ENCODE measurements at places on chromosomes 3 and 15. TPM values are rescaled to one million over a fixed set of nuclear protein-coding genes. Genes with fewer than 3 reads are reported as not detected.

Gene RASGRP1
- 94.7 TPM for total RNA-seq

Gene GABRB3
- total RNA-seq: not detected

Gene CISH
- 359 TPM for total RNA-seq

Gene GOLGA8J
- total RNA-seq: not detected

Gene SCN11A
- total RNA-seq: not detected

Gene TBC1D5
- total RNA-seq: 39.0 TPM

Gene SOX14
- not detected for total RNA-seq

Gene TGM5
- total RNA-seq: 0.07 TPM

Gene USP4
- 96.9 TPM for total RNA-seq

Measured in activated CD4-positive, alpha-beta T cell treated with anti-CD3 and anti-CD28 coated beads, Interleukin-2, amount 10 ng/mL, durations not matched to agents 24 days and 14 days (primary cell).